ENCODE measurements at places on chromosomes 16 and 17.
A peak's percentile ranks its signal among the peaks of the same experiment; 100 is the strongest.

DNA sequence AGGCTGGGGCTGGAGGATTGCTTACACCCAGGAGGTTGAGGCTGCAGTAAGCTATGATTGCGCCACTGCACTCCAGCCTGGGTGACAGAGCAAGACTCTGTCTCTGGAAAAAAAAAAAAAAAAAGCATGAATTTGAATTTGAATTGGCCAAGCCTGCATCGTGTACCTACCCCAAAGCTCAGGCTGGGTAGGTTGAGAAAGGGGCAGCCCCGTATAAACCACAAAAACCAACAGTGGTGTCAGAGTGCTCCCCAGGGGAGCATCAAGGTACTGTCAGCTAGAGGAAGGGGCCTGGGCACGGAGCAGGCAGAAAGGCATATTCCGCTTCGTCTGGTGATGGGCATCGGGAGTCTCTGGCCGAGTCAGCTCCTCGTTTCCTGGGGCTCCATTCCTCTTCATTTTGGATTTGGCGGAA is 40.9 kb downstream of the RAP1GAP2 start:
- no peak for DNase-seq

DNA sequence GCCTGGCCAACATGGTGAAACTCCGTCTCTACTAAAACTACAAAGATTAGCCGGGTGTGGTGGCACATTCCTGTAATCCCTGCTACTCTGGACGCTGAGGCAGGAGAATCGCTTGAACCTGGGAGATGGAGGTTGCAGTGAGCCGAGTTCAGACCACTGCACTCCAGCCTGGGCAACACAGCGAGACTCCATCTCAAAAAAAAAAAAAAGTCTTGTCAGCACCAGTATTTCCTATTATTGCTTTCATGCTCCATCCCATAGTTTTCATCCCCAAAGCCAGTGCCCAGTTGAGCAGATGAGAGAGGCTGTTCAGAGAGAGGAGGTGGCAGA is 58.4 kb downstream of the WDR45B start:
- no peak for DNase-seq

- DNase-seq: no peak
Measured at GRCh38 chr16:28208824-28209223, 2.9 kb downstream of the XPO6 start.

- DNase-seq: no peak
Measured at GRCh38 chr17:81514489-81514738, 1.8 kb upstream of the ACTG1 start.

- no peak for DNase-seq
Measured at GRCh38 chr16:72142476-72142875, 29.5 kb downstream of the PMFBP1 start.

GRCh38 chr17:11140501-11140900 is 100.5 kb upstream of the SHISA6 start:
- DNase-seq: no peak

DNA sequence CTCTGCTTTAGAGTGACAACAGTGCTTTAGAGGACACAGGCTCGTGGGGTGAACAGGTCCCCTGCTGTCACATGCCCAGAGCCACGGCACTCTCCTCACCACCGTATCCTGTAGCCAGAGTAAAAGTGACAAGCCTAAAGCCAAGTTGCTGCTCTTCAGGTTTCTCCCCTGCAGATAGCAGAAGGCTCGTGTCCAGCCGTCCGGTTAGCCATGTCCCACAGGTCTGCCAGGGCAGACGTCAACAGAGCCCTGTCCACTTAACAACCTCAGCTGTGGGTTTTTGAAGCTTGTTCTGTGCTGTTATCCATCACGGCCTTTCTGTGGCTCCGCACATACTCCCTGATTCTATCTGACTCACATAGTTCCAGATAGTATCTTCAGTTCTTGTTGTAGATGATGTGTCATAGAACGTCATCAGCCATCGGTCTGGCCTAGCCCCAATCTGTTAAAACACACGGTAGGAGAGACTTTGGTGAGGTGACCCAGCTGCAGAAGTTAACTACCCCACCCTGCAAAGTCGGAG is 100.7 kb downstream of the SOCS1 start:
- DNase-seq: no peak

DNA sequence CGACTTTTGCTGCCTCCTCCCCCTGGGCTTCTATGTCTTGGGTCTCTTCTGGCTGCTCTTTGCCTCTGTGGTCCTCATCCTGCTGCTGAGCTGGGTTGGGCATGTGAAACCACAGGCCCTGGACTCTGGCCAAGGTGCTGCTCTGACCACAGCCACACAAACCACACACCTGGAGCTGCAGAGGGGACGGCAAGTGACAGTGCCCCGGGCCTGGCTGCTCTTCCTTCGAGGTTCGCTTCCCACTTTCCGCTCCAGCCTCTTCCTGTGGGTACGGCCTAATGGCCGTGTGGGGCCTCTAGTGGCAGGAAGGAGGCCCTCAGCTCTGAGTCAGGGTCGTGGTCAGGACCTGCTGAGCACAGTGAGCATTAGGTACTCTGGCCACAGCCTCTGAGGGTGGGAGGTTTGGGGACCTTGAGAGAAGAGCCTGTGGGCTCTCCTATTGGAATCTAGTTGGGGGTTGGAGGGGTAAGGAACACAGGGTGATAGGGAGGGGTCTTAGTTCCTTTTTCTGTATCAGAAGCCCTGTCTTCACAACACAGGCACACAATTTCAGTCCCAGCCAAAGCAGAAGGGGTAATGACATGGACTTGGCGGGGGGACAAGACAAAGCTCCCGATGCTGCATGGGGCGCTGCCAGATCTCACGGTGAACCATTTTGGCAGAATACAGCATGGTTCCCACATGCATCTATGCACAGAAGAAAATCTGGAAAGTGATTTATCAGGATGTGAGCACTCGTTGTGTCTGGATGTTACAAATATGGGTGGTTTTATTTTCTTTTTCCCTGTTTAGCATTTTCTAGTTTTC is 2.3 kb downstream of the GP1BA start:
- DNase-seq: peak; percentile 89

DNA sequence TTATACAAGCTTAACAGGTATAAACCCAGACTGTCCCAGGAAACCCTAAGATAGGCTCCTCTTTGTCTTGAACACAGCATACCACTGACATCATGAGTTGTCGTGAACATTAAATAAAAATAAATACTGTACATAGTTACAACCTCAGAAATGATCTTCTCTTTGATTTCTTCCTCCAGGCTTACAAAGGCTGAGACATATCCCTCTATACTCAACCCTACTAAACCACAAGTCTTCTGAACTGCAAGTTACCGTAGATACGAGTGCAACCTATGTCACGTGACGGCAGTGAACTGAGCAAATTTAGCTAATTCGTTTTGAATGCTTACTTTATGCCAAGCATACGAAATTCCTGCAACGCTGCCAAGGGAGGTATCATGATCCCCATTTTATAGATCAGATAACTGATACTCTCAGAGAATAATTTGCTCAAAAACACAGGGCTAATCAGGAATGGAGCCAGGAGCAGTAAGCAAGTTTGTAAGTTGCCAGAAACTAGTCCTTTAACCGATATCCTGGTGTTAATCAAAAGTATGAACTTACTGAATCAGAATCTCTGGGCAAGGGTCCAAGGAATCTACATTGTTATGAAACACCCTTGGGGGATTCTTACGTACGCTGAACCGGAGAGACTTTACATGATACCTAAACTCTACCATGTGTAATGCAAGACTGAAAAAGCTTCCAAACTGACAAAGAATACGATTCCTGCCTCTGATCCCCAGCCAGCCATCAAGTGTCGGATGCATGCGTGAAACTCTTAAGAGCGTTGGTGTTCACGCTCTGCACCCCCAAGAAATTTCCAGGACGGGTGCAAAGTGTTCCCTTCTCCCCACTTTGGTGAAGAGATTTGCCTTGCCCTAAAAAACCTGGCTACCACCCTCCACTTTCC is 106.2 kb downstream of the XYLT1 start:
- DNase-seq: no peak

GRCh38 chr16:59697761-59698160 is 963.6 kb upstream of the GOT2 start:
- DNase-seq: no peak

DNA sequence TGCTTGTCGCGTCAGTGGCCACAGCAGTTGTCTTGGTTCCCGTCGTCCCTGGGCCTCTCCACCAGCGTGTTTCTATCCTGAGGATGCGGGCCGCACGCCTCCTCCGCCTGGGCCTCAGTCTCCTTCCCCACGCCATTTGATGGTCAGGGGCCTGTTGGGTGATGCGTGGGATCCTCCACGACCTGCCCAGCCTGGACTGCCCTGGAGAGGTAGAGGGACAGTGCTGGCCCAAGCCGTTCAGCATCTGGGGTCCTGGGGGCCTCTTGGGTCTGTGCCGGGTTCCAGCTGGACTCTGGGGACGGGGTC is 20.3 kb downstream of the GSE1 start:
- no peak for DNase-seq

GRCh38 chr17:72349011-72349410 is 228.2 kb downstream of the SOX9 start:
- DNase-seq: no peak

DNA sequence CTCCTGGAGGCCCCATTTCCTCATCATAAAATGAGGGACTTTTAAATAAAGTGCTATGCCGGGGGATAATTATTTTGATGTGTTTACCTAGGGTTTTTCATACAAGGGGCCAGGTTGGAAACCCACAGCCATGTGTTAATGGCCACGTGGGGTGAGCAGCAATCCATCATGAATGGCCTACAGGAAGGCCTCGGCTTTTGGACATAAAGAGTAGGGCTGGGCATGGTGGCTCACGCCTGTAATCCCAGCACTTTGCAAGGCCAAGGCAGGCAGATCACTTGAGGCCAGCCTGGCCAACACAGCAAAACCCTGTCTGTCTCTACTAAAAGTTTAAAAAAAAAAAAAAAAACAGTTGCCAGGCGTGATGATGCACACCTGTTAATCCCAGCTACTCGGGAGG is 40.3 kb downstream of the MEAK7 start:
- DNase-seq: no peak

GRCh38 chr16:53829186-53829747 is 125.3 kb downstream of the FTO start:
- DNase-seq: no peak

GRCh38 chr16:71564335-71564967 is 12.4 kb downstream of the TAT start:
- no peak for DNase-seq

DNA sequence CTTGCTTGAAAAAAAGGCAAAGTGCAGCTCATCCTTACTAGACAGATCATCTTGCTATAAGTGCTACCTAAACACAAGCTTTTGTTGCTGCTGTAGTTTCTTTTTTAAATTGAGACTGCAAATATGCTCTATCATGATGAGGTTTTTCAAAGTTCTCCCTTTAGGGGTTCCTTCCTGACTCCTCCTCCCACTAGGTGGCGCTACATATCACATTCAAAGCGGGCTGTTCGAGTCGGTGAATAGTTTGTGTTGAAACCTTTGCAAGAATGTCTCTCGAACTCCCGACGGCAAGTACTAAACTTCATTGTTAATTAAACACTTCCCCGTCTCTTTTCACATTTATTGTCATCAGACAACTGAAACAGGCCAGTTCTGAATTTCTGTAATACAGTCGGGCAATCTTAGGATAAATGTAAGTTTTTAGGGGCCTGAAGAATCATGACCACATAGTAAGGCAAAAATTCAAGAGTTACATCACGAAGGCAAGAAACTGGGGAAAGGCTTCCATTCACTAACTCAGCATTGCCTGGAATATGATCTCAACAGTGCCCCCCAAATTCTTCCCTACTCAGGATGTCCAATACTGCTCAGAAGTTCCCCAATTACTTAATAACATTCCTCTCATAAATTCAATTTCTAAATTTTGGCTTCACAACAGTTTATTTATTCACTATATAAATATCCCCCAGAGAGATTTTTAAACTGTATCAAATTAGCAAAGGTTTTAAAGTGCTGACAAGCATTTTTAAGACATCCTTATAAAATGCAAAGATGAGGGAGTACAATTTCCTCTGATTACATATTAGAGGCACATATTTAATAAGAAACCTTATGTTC is 6.7 kb downstream of the HS3ST3A1 start:
- DNase-seq: peak; percentile 73

GRCh38 chr17:1059131-1059795 is 62.3 kb downstream of the TIMM22 start:
- DNase-seq: no peak
